ENCODE measurements at places on chromosomes 16 and 17. TPM values are rescaled to one million over a fixed set of nuclear protein-coding genes. Genes with fewer than 3 reads are reported as not detected.

Gene CIBAR2
- total RNA-seq, result not detected

Gene NKD1
- total RNA-seq, result under 0.01 TPM

Gene TBC1D3I
- 0.22 TPM for total RNA-seq

Gene CYB561
- total RNA-seq, result 12.9 TPM

Gene GPT2
- 6.0 TPM for total RNA-seq

Gene AP1G1
- total RNA-seq, result 43.8 TPM

DNA sequence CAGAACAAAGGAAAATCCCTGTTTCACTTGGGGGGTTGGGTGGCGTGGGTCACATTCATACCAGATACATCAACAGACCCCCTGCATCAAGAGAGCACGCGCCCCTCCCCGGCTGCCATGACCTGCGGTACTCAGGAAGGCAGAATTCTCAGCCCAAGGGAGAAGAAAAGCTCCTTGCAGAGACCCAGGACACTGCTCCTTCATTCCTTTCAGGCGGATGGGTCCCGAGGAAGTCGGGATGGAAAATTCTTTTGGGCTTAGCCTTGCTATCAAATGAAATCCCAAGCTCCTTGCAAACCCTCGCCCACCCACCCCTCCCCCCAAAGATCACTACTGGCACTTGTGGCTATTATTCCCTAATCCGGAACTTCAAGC lies 40.6 kb downstream of the HIC1 start:
- no peak for DNase-seq

DNA sequence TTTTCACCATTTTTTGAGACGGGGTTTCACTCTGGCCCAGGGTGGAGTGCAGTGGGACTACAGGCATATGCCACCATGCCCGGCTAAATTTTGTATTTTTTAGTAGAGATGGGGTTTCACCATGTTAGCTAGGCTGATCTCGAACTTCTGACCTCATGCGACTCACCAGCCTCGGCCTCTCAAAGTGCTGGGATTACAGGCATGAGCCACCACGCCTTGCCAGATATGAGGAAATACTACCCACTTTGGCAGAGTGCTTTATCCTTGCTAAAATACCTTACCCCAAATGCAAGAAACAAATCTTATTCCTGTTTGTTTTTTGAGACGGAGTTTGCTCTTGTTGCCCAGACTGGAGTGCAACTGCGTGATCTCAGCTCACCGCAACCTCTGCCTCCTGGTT lies 62.9 kb upstream of the MGAT5B start:
- DNase-seq, result no peak

DNA sequence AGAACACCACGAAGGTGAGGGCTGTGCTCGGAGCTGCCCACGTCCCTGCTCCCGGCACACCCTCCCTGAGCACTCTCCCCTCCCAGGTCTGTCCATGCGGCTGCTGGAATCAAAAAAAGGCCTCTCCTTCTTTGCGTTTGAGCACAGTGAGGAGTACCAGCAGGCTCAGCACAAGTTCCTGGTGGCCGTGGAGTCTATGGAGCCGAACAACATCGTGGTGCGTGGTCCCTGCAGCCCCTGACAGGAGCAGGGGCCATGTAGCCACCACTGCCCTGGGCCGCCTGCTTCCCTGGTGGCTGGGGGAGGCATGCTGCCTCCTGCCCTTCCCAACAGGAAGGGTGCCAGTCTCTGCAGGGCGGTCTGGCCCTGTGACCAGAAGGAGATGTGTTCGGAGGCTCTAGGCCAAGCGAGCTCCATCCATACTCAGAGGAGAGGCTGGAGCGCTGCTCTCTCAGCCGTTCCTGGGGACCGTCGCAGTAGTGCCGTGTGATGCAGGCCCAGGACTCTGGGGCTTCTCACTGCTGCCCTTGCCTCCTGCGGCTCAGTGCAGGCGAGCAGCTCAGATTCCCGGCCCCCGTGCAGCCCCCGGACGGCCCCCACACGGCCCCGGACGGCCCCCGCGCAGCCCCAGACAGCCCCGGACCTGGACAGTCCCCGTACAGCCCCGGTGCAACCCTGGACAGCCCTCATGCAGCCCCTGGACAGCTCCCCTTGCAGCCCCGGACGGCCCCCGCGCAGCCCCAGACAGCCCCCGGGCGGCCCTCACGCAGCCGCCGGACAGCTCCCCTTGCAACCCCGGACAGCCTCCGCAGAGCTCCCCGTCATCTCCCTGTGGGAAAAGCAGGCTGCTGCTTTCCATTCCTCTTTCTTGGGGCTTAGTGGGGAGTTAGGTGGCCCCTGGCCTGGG lies 20.5 kb downstream of the TCF25 start:
- DNase-seq, result no peak

DNA sequence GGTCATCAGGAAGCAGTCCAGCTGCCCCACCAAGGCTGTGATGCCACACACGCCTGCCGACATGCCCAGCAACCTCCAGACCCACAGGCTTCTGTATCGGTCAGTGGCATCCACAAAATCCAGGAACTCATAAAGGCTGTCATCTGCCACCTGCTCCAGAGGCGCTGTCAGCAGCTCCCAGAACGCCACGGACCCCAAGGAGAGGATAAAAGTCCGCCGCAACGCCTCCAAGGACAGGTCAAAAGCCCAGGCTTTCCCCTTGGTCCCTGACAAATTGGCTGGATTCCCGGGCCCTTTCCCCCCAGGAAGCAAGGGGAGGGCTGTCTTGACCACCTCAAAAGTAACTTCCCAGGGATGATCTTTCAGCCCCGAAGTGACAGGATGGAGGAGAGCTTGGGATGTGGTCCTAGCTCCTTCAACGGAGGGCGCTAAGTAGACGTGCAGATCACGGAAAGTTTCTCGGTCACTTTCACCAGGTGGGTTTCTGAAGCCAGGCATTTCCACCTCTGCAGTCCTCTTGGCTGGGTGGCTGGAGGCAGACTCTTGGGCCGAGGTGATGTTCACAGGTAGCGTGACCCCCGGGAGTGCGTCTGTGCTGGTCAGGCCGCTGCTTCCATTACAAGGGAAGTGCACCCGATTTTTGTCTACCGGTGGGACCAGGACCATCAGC lies 854 bp downstream of the MFSD6L start:
- no peak for DNase-seq

DNA sequence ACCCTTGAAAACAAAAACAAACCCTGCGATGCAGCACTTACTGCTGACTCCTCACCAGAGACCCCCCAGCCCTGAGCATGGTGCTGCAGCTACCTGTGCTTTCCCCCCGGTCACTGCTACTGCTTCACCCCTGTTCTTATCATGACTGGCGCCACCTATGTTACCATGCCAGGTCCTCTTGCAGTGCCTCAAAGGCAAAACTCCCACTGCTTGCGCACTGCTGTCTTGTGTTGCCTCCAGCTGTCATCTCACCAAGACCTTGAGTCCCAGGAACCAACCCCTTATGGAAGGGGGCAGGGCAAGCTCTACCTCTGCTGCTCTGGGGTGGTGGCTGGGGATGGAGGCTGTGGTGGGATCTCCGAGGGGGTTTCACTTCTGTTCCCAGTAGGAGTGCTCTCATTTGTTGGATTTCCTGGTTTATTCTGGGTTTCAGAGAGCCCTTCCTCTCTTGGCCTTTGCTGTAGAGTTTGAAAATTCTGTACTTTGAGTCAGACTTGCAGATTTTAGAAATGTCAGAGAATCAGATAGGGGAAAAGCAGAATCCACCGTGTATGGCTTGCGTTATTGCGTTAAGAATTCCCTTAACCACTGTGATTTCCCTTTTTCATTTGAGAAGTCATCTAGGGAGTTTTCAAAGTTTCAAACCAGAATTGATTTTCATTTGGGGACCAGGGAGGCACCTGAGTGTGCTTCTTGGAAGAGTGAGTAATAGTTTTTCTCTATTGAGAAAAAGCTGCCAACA lies 96.6 kb downstream of the SPECC1 start:
- no peak for DNase-seq

DNA sequence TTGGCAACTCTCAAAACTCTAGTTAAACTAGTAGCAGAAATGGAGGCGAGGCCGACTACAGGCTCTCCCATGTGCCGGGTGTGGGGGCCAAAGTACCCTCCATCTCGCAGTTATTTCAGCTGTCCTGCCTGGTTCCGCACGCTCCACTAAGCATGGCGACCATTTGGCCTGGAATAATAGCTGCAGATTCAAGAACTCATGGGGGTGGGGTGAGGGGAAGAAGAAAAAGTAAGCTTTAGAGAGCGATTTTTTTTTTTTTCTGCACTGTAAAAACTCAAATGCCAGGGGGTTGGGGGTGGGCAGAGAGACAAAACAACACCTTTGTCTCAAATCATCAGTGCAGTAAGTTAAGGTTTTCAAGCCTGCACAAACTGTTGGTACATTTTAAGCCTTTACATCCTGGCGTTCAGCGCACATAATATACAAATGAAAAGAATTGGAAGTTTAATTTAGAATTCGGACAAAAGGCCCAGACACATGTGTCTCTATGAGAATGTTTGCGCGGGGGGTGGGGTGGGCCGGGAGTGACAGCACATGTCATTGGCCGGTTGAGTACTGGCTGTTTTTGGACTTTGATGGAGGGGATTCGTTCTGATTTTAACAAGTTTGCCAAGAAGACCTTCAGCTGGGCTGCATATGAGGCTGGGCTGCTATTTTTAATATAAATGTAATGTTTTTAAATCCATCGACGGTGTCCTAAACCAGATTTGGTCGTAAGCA lies 694.7 kb upstream of the SALL1 start:
- no peak for DNase-seq

GRCh38 chr17:655618-656017 lies 59.0 kb downstream of the VPS53 start:
- no peak for DNase-seq

DNA sequence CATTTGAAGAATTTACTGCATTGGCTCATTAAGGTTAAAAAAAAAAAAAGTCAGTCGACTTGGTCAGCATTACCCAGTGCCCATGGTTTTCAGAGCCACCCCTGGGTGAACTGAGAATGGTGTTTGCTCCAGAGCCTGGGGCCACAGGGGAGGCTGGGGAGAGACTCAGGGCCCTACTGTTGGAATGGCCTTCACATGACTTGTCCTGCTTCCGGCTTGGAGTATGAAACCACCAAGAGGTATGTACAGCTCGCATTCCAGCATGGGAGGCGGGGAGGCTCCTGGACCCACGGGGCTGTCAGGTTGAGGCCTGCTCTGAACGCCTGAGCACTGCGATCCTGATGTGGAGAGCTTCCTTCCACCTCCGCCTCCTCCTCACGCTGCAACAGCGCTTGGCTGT lies 36.8 kb downstream of the MSI2 start:
- DNase-seq, result no peak

DNA sequence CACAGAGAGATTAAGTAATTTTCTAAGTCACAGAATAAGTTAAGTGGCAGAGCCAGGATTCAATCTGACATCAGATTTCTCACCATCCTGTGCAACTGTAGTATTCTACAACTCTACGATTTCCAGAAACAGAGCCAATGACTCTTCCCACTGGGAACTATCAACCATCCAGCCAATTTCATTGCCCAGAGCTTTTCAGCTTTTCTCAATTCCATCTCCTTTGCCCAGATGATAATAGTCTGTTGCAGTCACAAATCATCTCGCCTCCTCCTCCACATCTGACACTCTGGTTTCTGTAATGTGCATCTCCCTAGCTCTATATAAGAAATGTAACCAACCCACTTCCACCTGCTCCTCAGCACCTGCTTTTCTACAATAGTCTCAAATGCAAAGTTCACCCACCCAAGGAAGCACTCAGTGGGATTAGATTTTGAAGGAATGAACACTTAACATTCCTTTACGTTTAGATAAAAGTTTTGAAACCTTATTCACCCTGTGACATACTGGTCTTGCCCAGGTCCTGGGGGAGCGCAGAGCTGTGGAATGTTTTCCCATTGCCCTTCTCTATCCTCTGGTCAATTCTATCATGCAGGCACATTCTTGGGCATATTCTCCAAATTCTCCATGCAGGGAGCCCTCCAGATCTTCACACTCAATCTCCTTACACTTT lies 167.8 kb upstream of the ASIC2 start:
- no peak for DNase-seq

- DNase-seq, result no peak
Observed at GRCh38 chr17:27541301-27542023, 85.2 kb downstream of the KSR1 start.

GRCh38 chr17:279776-280175 lies 72.8 kb downstream of the RPH3AL start:
- peak; percentile 75 for DNase-seq

GRCh38 chr17:74569020-74570003 lies 2.0 kb upstream of the CD300H start:
- peak; percentile 8 for DNase-seq

DNA sequence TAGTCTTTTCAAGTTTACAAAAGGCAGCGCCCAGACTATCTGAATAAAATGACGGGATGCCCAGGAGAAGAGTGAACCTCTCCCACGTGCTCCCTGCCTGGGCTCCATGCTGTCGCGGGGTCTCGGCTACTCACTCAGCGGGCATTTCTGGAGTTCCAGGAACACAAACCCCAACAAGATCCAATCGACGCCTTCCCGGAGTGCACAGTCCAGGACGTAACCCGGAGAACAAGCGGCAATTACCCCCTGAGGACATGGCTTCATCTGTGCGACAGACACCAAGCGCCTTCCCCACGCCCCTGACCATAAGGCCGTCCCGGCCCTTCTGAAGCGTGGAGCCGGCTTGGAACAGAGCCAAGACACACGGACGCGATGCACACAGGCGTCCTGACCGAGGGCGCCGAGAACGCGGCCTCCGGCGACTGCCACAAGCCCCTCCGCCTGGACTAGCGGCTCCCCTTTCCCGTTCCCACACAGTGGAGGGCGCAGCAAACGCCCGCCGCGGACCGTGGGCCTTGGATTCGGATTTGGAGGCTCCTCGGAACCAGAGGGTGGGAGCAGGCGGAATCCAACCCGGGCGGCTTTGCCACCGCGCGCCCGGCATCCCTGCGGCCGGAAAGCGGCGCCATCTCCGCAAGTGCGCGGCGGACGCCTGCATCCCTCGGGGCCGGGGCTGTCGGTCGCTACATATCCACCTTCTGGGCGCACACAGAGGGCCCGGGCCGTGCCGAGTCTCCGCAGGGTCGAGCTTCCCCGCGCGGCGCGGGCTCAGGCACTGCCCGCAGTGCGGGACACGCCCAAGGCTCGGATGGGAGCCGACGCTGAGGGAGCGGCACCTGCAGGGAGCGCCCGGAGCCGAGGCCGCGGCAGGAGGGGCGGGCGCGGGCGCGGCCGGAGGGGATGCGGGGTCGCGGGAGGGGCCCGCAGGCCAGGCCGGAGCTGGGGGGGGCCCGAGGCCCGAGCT lies 725 bp downstream of the ABCA3 start:
- DNase-seq, result peak; percentile 77

DNA sequence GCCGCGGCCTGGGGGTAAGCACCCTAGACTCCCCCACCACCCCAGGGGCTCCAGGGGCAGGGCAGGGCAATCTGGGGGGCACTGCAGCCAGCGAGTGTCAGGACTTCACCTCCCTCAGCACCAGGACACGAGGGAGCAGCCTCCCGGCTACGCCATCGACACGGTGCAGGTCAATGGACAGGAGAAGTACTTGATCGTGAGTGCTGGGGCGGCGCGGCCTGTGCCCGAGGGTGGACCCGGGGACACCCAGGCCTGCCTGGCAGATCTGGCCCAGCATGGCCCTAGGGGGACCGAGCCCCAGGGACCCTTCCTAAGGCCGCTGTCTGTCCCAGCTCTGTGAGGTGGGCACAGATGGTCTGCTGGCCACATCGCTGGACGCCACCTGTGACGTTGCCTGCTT lies 3.1 kb upstream of the RHBDL1 start:
- no peak for DNase-seq

- DNase-seq, result no peak
Observed at GRCh38 chr17:41411072-41411840, 13.1 kb downstream of the KRT37 start.

GRCh38 chr16:22272870-22273650 lies 24.1 kb upstream of the POLR3E start:
- no peak for DNase-seq

Data from lung microvascular endothelial cell (primary cell).